GF-D8 (cell line): ENCODE measurements at places on chromosomes 13 and 19.

- DNase-seq: no peak
Measured at GRCh38 chr13:26899202-26899601, 138.6 kb upstream of the GPR12 start.

GRCh38 chr13:20779405-20779804 lies 5.6 kb upstream of the EEF1AKMT1 start:
- no peak for DNase-seq

- no peak for DNase-seq
Measured at GRCh38 chr13:40394304-40394985, 272.0 kb downstream of the FOXO1 start.

GRCh38 chr13:33278913-33279312 lies 6.6 kb downstream of the STARD13 start:
- no peak for DNase-seq

DNA sequence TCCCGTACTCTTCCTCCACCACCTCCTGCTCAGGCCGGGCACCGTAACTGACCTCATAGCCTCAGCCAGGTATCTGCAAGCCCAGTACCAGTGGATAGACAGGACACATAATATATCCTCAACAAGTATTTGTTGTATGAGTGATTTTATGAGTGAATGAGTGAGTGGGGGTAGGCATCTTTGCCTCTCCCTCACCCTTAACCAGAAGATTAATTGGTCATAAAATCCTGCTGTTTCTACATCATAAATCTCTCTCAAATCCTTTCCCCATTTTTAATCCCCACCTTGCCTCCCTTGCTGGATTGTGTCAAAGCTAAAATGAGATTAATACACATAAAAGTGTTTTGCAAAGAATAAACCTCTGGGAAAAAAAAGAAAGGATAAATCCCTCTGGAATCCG lies 44.4 kb upstream of the HMGB1 start:
- no peak for DNase-seq

- DNase-seq: no peak
Measured at GRCh38 chr19:17114414-17114831, 38.8 kb downstream of the MYO9B start.

DNA sequence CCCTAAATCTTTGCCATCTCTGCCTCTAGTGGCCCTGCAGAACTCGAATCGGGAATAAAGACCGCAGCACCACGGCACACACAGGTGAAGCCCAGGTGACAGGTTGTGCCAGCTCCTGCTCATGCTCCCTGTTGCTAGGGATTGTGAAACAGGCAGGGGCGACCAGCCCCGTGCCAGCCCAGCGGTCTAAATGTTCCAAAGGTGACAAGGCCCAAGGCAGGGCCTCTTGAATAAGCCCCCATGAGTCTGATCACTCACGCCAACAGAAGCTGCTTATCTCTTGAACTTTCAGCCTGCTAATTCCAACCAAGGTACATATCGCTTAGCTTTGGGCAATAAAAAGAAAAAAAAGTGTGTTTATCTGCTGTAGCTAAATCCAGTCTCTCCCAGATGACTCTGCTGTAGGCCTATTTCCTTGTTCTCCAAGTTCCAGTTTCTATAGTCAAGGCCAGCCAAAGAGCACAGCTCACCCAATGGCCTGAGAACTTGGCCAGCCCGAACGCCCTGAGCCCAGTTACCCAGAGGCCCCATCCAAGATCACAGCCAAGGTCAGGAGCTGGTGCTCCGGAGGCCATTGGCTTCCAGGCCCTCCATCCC lies 191.1 kb upstream of the GPR12 start:
- DNase-seq: no peak

GRCh38 chr19:42099336-42099925 lies 23.5 kb downstream of the ZNF574 start:
- no peak for DNase-seq

DNA sequence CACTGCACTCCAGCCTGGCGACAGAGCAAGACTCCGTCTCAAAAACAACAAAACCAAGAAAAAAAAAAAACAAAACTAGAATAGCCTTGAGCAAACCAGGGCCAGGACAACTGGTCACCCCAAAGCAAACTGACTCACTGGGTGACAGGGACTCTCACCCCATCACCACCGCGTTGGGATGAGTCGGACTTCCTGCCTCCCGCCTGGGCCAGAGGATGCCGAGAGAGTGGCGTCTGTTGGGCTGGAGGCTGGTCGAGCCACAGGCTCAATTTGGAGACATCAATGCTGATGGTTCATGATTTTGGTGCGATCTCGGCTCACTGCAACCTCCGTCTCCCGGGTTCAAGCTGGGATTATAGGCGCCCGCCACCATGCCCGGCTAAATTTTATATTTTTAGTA lies 11.6 kb downstream of the TMPRSS9 start:
- no peak for DNase-seq

DNA sequence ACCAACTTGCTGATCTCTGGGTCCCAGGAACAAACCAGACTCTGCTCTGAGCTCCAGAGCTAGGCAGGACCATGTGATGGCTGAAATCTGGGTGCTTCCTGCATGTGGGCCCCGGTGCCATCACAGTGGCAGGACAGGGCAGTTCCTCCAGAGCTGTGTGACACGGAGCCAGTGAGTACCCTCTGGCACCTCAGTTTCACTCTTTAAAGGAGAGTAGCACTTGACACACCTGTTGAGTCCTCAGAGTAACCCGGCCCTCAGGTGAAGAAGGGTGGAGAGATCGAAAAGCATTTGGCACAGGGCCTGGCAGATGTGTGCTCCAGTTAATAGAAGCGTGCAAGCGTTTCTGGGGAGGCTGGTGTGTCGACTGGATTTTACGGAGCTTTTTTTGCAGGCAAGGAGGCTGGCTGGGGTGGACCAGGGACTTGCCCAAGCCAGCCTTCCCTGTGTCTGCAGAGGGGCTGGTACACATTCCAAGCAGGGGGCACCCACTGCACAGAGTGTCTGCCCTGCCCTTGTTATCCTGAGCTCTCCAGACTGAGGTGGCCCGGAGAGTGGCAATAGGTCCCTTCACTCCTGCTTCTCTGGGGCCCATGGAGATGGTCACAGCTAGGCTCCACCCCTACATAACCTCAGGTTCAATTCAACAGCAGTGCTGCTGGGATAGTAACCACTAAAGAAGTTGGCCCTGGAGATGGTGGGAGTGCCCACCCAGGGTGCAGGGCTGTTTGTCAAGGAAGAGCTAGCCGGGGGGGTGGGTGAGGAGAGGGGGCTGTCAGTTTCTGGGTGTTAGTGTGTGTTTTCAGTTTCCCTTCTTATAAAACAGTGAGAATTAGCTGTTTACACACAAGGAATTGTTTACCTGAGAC lies 8.3 kb downstream of the RPS19 start:
- DNase-seq: no peak

DNA sequence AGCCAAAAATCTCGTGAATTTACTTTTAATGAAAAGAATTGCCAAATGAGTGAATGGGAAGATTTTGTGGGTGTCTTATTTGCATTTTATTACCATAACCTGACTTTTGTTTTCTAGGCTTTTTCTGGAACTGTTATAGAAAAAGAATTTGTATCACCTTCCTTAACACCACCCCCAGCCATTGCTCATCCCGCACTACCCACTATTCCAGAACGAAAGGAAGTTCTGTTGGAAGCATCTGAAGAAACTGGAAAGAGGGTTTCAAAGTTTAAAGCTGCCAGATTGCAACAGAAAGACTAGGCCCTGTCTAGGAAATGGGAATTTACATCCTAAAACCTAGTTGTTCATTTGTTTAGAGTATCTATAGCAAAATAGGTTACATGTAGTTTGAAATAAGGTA lies 72.7 kb downstream of the URI1 start:
- no peak for DNase-seq

DNA sequence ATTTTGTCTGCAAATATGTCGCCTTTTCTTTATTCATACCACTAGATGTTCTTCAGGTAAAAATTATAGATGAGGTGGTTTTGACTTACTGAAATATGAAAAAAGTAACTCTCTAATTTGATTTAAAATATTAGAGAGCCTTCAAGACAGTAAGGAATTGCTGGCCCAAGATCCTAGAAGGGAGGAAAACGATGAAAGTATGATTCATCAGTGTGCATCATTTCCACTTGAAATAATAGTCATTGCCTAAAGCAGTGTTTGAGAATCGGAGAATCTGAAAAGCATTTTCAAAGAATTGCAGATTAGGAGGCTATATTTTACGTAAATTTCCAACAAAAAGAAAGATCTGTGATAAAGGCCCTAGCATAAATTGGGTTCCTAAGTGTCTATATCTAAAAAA lies 1707.9 kb upstream of the PRR20A start:
- no peak for DNase-seq

DNA sequence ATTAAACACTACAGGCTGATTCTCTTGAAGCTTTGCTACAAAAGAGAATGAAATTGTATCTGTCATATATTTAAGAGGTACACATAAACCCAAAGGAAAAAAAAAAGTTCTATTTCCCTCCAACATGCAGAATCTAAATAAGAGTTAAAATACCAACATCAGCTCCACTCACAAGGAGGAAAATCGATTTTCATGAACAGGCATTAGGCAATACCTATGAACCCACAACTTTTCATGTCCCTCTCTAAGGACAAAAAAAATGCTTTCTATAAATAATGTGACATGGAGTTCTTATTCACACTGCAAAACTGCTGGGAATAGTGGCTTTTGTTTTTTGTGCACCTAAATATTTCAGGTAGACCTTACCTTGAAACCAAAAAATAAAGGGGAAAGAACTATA lies 192.5 kb downstream of the KLF12 start:
- no peak for DNase-seq
